CD4-positive, alpha-beta T cell treated with Interferon alpha-2 for 1 hour (primary cell): ENCODE measurements at places on chromosomes 5 and 9.
A peak's percentile ranks its signal among the peaks of the same experiment; 100 is the strongest.

DNA sequence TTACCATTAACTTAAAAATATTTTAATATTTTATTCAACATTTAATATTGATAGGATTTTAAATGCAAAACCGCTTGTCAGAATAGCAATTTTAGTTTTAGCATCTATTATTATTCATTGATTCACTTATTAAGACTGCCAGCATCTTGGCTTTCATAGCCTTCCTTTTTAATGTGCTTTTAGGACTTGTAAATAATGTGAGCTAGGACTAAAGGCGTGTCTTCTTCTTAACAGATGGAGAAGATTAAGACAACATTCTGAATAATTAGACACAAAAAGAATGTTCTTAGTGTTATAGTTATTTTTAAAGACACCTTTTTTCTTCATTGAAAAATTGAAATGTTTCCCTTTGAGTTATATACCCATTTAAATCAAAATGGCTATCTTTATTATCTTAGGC, 6.9 kb downstream of the IL31RA start:
- DNase-seq = no peak

GRCh38 chr5:152560512-152561137, 155.5 kb upstream of the NMUR2 start:
- DNase-seq = peak; percentile 1

DNA sequence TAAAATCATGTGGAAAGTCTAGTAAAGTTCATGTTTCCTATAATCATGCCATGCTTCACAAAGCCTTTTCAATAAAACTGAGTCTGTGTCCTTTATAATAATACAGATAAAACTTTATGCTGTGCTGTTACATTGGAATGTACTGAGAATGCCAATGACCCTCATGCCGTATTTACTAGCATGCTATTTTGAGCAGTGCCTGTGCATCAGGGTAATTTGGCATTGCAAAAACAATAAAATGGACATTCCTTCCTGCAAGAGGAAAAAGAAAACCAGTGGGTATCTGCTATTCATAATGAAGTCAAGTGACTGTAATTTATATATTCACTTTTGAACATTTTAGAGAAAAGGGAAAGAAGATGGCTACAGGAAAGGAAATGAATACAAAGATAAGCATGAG, 159.0 kb downstream of the PBX3 start:
- no peak for DNase-seq

DNA sequence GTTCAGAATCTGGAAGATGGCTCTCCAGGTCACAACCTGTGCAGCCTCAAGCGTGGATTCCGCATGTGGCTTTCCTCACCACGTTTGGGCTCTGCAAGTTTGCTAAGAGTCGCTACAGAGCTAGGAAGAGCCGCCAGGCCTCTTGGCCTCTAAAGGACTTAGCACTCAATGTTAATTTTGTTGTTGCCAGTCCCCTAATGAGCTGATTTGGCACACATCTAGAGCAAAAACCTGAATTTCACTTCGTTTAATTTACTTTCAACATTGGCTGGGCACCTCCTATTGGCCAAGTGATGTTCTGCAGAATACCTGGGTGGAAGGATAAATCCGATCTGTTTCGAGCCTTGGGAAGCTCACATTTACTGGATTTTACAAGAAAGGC, 65.8 kb upstream of the UNC5A start:
- DNase-seq = no peak

- DNase-seq = no peak
These were observed 181.3 kb upstream of the ELL2 start for GRCh38 chr5:96142786-96143434.

DNA sequence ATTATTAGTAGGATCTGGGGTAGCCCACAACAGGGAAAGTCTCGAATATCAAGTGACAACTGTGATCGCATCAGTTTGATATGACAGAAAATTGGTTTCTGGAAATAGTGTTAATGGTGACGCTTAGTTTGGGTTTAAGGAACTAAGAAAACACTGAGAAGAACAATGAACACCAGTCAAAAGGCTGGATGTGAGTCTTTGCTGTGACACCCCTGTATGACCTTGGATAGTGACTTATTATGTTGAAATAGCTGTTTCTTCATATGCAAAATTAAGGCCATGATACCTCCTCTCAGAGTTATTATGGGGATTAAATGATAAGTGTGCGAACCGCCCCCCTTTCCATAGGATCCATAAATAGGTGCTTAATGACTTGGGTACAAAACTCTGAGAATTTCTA, 926 bp downstream of the DNAJC25 start:
- DNase-seq = peak; percentile 2

GRCh38 chr5:90142541-90142940, 267.0 kb downstream of the CETN3 start:
- DNase-seq = no peak

DNA sequence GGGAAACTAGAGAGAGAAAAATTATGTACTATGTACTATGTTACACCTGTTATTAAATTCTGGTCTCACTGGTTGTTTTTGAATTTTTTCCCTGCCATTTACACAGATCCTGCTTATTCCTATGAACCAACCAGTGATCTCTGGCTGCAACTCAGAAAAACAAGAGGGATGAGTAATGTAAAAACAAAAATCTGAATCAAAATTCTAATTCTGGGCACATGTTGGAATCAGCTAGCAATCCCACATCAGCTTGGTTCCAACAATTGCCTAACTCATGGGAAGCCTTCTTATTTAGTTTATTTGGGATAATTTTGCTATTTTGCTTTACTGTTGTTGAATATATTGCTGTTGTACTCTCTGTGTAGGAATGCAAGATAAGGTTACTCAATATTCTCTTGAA, 78.3 kb downstream of the PLK2 start:
- DNase-seq = no peak

- DNase-seq = no peak
These were observed 81.7 kb downstream of the ADAMTS2 start for GRCh38 chr5:179263391-179264052.

- peak; percentile 21 for DNase-seq
These were observed 90.9 kb downstream of the THBS4 start for GRCh38 chr5:80125962-80126480.

- DNase-seq = peak; percentile 68
These were observed 143.0 kb downstream of the SMARCA2 start for GRCh38 chr9:2158111-2158610.

- DNase-seq = no peak
These were observed 24.4 kb downstream of the SHC3 start for GRCh38 chr9:89154218-89154617.

DNA sequence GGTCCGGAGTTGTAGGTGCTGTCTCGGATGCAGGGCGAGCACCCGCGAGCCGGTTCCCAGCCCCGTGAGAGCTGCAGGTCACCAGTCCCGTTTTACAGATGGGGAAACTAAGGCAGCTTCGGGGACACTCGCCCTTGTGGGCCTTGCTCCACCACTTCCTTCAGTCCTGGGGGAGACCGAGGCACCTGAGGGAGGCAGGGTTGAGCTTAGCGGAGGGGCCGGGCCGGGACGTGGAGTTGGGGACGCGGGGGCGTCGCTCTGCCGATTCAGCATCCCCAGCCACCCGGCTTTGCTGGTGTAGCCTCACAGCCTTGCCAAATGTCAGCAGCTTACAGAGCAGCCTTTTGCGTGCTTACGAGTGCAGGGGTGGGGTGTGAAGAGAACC, 530 bp downstream of the BBLN start:
- no peak for DNase-seq

GRCh38 chr9:83444110-83444509, 94.1 kb downstream of the FRMD3 start:
- no peak for DNase-seq

- DNase-seq = no peak
These were observed 1.5 kb downstream of the F2R start for GRCh38 chr5:76717222-76718083.
